ENCODE measurements at places on chromosomes 2 and 18.

- no peak for DNase-seq
Measured at GRCh38 chr2:23293731-23294130, 91.2 kb upstream of the KLHL29 start.

GRCh38 chr18:13548106-13548819, 178.1 kb downstream of the FAM210A start:
- DNase-seq: no peak

- DNase-seq: no peak
Measured at GRCh38 chr2:16978301-16978700, 312.7 kb upstream of the CYRIA start.

GRCh38 chr2:118842661-118843482, 4.6 kb downstream of the EN1 start:
- DNase-seq: no peak

DNA sequence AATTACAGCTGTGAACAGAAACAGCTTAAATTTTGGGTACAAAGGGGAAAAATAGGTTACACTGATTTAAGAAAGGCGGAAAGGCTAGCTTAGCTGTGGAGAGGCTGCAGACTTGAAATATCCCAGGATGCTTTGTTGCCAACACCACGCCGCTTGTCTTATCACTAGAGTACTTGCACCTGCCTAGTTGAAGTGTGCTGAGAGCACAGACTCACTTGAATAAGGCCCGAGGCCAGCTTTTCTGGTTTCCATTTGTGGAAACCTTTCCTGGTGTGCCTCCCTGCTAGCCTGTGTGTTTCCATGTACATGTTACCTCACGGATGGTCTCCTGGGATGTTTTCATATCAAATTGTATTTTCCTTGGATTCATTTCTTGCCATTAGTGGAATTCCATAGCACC, 3.2 kb downstream of the CABLES1 start:
- DNase-seq: no peak

- no peak for DNase-seq
Measured at GRCh38 chr18:3157086-3157485, 62.7 kb downstream of the MYOM1 start.

DNA sequence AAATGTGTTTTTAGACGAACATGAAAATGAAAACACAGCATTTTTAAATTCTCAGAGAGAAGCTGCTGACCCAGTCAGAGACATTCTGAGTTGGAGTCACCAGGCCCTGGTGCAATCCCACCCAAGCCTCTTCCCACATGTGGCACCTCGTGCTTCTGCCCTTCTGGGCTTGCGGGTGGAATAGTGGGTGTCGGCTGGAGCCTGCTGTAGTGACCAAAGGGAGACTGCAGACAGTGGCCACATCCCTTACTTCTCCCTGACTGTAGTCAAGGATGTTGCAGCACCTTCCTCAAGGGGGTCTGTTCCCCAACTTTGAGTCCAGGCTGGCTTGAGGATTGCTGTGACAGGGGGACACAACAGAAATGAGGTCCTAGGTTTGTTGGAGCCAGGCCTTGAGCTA, 104.4 kb upstream of the GLI2 start:
- DNase-seq: no peak

DNA sequence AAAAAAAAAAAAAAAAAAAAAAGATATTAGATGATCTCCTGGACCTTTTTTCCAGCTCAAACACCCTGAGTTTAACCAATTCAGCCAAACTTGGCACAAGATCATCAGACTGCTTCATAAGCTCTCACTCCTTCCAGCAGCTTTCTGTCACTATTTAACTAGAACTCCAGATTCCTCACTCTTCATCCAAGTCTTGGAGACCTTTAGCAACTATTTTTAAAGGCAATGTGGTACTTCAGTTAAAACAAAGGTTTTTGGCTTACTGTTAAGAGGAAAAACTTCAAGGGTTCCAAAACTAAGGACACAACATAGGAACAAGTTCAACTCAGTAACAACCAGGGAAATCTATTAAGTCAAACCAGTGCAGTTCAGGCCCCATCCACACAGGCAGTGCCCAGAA, 23.2 kb downstream of the LAMA1 start:
- DNase-seq: no peak

GRCh38 chr2:160331258-160332025, 131.4 kb upstream of the ITGB6 start:
- DNase-seq: no peak

DNA sequence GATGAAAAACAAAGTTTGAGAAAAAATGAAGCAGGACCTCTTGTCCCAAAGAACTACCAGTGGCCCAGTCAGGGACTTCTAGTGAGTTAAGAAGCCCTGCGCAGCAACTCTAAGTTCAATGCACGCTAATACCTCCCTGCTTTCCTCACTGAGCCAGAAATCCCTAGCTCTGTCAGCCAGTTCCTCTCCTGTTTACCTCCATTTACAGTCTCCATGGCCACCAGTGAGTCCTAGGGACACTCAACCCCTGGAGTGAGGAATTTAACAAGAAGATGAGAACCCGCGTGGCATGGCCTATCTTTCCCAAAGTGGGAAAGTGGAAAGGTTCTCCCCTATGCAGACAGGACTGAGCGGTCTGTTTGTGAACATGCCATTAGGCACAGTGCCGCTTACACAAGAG, 31.0 kb downstream of the MRPL33 start:
- no peak for DNase-seq

DNA sequence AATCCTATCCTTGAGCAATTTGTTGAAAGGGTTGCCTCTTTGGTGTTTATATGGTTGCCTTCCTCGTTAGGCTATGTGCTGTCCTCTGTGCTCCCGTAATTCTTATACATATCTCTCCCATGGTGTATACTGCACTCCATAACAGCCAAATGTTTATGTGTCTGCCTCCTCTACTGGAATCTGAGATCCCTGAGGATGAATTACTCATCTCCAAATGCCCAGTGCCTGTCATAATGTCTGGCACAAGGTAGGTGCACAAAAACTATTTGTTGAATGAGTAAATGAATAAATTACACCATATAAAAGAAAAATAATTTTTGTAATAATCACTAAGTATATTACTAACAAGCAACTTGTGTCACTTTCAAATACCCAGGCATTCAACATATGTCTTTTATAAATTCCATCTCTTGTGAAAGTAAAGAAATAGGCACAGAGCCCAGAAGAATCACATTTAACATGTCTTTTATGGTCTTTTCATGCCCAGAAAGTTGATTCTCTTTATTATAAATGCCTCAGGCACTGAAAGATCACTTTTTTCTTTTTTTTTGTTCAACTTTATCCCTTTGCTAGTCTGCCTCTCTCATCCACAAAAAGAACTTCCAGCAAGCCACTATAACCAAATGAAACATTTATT, 164.9 kb downstream of the CCDC148 start:
- DNase-seq: no peak

- no peak for DNase-seq
Measured at GRCh38 chr2:38248255-38248654, 128.8 kb downstream of the ATL2 start.

GRCh38 chr2:171592036-171592555, 69.8 kb downstream of the CYBRD1 start:
- DNase-seq: no peak

GRCh38 chr2:11123856-11124759, 31.2 kb upstream of the SLC66A3 start:
- peak; percentile 77 for DNase-seq

GRCh38 chr2:8882094-8882493, 44.7 kb upstream of the KIDINS220 start:
- DNase-seq: no peak

DNA sequence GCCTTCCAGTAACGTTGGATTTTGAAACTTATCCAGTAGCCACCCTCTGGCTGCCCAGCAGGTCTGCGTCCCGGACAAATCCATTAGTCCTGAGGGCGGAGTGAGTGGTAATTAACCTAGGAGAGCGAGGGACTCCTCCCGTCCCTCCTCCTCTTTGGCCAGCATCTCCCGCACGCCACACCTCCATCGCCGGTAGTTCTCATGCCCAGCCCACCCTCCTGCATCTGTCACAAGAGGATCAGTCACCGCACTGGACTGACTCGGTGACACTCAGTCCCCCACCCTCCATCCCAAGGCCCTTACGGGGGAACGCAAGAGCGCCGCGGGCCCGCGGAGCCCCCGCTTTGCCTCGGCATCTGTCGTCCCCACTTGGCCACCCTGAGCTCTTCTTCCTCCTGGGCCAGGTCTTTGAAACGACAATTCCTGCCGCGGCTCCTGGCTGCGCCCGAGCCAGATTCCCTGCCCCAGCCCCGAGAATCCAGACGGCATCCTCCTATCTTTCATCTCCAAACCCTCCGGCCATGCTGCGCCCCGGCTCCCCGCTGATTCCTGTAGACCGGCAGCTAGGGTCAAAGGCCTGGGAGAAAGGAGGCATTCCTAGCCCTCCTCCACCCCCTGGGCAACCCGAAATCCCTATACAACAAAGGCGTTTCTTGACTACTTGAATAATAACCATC, 77.5 kb downstream of the EIF2AK3 start:
- no peak for DNase-seq

DNA sequence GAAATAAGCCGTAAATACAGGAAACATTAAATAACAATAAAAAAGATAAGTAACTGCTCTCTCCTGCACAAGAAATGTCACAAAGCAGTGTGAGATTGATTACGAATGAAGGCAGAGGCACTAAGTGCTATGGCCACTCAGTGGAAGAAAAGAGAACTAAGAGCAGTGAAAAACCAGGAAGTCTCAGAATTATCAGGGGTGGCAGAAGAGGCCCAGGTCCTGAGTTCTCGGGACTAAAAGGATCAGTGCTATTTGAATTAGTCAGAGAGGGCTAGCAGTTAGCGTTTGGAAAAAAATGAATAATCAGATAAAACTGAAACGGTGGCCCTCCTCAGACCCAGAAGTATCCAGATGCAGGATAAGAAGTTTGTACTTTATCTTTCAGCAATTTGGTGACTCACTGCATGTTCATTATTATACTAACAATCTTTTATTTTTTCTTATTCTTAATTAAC, 367.1 kb downstream of the ZEB2 start:
- DNase-seq: no peak

DNA sequence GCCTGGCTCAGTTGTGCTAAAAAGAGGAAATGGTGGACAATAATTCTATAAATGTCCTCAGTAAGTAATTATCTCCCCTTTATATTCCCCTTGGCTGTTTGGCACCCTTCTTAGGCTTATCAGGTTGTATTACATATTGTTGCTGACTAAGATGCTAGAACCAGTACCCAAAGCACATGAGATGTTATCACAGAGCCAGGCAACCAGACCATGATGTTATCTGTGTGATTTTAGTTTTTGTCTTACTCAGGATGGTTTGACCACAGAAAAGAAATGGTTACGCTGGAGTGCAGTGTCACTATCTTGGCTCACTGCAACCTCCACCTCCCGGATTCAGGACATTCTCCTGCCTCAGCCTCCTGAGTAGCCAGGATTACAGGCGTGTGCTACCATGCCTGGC, 15.2 kb downstream of the R3HDM1 start:
- DNase-seq: no peak

GRCh38 chr2:139992078-139992477, 1211.9 kb upstream of the NXPH2 start:
- no peak for DNase-seq

GRCh38 chr18:63897072-63897471, 9.6 kb downstream of the SERPINB2 start:
- no peak for DNase-seq

DNA sequence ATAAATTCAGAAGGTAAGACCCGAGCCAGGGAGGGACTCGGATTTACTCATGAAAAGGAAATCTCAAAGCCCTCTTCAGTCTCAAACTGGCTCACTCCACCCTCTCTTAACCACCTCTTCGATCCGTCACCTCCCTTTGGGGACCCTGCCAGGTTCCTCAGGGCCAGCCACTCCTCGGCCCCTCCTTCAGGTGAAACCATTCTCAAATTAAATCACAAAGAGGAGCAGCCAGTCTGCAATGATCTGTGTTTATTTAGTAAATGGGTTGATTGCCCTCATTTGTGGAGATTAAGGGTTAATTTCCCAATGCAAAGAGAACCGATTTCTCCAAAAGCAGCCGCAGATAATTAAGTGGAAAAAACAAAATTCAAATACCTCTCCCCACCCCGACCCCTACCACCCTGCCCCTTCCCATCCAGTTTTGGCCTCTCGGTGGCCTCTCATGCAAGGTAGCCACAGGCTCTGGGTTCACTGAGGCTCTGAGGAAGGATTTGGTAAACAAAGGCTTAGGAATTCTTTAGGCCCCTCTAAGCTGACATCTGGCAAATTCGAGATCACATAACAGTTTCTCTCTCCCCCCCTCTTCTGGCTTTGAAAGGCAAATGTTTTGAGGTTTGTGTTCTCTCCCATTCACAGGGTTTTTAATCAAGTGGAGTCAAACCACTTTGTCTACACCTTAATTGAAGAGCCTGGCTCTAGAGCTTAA, 10.3 kb upstream of the FZD7 start:
- no peak for DNase-seq

GRCh38 chr2:54590216-54591120, 133.0 kb upstream of the EML6 start:
- DNase-seq: no peak

GRCh38 chr18:79754831-79755351, 42.8 kb upstream of the KCNG2 start:
- no peak for DNase-seq

GRCh38 chr18:49431165-49431962, 29.1 kb downstream of the DYM start:
- no peak for DNase-seq

DNA sequence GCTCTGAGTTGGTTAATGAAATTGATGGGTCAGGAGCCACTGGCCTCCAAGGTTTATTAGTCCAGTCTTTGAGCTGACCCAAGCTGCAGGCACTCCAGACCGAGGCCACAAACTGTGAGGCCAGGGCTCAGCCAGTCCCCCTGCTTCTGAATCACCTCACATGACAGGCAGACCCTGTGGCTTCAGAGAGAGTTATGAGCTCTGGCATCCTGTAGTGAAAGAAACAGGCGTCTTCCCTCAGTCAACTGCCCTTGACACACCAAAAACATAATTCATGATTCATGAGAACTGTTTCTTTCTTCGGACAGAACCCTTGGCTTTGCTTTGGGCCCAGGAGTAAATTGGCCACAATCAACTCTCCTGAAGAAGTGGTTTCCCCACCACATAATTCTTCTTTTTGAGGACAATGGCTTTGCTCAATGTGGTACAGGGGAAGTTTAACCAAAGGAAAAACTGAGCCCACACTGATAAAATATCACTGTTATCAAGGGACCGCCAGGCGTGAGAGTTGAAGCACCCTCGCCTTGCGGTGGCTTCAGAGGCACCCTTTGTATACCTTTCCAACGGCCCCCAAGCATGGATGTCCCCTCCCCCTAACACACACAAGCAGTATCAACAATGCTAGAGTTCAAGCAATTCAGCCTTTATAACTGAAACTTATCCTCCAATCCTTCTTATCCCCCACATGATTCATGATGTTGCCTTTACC, 226.9 kb downstream of the CYRIA start:
- no peak for DNase-seq

GRCh38 chr2:190783513-190784263, 96.9 kb upstream of the GLS start:
- DNase-seq: no peak

- no peak for DNase-seq
Measured at GRCh38 chr18:58213440-58213839, 169.4 kb downstream of the NEDD4L start.

- DNase-seq: no peak
Measured at GRCh38 chr2:241926541-241927311, 57.2 kb downstream of the RTP5 start.

GRCh38 chr2:230425377-230425776, 9.4 kb downstream of the SP100 start:
- DNase-seq: no peak

All from stimulated activated CD4-positive, alpha-beta T cell treated with anti-CD3 and anti-CD28 coated beads, Interleukin-4, amount 100 ng/mL, for 48 hours (primary cell).